ENCODE measurements at places on chromosomes 3 and 15.
A peak's percentile ranks its signal among the peaks of the same experiment; 100 is the strongest.

- DNase-seq = no peak
Observed at GRCh38 chr3:177405191-177405672, 207.9 kb upstream of the TBL1XR1 start.

- DNase-seq = no peak
Observed at GRCh38 chr3:192373586-192373985, 353.8 kb downstream of the FGF12 start.

DNA sequence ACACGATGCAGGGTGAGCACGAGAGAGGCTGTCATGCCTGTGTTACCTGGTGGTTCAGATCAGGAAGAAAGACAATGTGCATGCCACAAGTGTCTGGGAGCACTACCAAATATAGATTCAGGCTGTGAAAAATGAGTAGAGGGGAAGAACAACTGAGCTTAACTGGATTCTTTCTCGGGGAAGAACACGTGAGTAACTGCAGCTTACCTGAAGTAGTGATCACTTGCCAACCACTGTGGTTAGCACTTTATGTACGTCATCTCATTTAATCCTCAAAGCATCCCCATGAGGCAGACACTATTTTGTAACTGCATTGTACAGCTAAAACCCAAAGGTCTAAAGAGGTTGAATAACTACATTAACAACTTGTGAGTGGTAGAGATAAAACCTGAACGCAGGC lies 746.2 kb downstream of the TUSC7 start:
- DNase-seq = no peak

DNA sequence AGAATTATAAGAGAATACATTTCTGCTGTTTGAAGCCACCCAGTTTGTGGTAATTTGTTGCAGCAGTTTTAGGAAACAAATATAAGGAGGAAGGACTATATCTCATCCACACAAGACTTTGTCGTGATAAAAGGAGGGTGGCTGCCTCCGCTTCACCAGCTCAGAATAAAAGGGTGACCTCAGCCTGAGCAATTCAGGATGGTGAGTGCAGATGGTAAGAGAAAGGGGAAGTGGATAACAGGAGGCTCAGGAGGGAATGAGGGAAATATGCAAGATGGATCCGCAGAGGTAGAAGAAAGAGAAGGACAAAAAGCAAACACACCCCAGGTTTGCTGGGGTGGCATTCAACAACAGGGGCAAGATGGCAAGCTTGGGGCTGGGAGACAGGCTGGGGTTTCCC lies 108.1 kb upstream of the TNFAIP8L3 start:
- DNase-seq = no peak

DNA sequence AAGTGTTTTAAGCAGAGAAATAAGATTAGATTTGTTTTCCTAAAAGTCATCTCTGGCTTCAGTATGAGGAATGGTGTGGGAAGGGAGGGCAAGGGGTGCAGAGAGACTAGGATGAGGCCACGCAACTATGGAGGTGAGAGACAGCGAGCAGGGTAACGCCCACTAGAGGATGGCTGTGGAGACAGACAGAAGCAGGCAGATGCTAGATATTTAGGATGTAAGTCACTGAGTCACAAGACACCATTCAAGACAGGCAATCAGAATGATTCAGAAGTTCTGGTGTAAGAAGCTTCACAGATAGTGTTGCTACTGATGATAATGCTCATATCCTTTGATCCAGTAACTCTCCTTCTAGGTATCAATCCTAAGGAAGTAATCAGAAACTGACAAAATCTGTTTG lies 19.1 kb downstream of the HSPBAP1 start:
- DNase-seq = no peak

DNA sequence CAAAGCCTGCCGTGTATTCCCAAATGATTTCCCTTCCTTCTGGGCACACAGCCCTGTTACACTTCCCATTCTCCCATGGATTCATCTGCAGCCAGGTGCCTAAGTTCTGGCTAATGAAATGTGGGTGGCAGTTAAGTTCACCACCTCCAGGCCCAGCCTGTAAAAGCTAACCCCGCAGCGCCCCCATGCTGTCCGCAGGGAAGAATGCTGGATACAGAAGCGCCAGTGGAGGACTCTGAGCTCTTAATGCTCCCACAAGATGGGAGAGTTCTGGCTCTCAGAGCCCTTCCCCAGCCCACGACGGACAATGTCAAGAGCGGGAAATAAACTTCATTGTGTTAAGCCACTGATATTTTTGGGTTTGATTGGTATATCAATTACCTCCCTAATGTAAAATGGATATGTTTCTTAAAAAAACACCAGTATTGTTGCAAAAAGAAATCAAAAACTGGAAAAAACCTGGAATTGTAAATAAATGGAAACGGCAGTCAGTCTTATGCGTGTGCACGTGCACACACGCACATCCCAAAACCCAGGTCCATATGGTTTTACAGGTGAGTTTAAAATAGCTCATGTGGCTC lies 37.7 kb upstream of the FGD5 start:
- DNase-seq = peak; percentile 13

GRCh38 chr3:15333099-15333955 lies 941 bp upstream of the SH3BP5 start:
- no peak for DNase-seq

DNA sequence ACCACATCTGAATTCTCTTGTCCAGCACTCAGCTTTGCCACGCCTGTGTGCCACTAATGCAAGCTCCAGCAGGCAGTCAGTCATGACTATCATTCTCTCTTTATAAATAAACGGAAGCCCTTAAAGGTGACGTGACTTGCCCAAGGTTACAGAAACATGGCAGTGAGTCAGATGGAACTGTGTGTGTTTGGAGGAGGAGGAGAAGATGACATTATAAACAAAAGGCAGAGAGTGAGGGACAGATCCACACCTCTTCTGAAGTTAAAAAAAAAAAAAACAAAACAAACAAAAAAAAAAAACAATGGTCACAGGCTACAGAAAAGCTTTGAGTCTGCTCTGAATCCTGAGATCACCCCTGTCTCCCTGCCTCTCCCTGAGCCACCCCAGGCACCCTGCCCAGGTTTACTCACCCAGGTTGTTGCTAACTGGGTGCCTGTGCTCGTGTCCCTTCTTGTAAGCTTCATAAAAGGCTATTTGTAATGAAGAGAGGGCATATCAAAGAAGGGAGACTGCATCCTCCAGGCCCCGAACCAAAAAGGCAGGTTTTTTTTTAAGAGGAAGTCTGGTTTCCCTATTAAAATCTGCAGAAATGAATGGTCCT lies 119.7 kb upstream of the PHLDB2 start:
- peak; percentile 99 for DNase-seq

- no peak for DNase-seq
Observed at GRCh38 chr3:154152741-154153140, 31.6 kb downstream of the ARHGEF26 start.

GRCh38 chr15:53080484-53080883 lies 290.3 kb upstream of the ONECUT1 start:
- no peak for DNase-seq

- no peak for DNase-seq
Observed at GRCh38 chr15:45180648-45181436, 6.9 kb downstream of the SHF start.

GRCh38 chr3:13414040-13414729 lies 5.9 kb downstream of the NUP210 start:
- no peak for DNase-seq

DNA sequence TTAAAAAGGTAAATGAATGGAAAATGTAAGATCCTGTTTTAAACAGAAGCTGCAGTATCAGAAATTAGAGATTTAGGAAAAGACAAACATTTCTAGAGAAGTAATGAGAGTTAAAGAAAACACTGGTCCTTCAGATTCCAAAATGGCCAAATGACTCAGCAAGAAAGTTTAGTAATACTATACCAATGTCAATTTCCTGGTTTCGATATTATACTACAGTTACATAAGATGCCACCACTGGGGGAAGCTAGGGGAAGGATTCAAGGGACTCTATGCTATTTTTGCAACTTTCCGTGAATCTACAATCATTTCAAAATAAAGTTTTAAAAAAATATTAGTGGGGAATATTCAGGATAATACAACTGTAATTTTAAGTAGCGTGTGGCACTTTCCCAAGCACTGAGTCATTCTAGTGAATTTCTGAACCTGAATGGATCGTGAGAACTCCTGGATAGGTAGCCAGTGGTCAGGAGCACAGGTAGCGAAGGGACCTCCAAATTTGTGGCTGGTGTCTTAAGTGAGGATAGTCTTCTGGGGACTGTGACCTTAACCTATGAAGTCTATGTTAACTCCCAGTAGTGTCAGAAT lies 37.6 kb downstream of the TMCC1 start:
- DNase-seq = peak; percentile 48

GRCh38 chr3:27080258-27080525 lies 289.0 kb downstream of the NEK10 start:
- no peak for DNase-seq

DNA sequence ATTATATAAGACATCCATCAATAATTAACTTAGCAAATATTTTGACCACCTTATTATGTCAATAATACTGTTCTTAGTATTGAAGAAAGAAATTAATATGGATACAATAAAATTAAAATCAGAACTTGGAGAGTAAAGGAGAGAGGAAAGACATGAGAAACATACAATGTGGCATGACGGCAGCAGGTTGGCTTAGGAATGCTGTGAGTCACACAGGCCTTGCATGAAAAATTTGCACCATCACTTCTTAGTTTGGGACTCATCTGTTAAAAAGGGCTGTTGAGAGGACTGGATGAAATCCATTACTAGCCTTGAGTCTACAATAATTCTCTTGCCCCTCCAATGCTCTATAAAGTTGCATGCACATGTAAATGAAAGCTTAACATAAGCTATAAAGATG lies 880.8 kb downstream of the ROBO1 start:
- DNase-seq = no peak

DNA sequence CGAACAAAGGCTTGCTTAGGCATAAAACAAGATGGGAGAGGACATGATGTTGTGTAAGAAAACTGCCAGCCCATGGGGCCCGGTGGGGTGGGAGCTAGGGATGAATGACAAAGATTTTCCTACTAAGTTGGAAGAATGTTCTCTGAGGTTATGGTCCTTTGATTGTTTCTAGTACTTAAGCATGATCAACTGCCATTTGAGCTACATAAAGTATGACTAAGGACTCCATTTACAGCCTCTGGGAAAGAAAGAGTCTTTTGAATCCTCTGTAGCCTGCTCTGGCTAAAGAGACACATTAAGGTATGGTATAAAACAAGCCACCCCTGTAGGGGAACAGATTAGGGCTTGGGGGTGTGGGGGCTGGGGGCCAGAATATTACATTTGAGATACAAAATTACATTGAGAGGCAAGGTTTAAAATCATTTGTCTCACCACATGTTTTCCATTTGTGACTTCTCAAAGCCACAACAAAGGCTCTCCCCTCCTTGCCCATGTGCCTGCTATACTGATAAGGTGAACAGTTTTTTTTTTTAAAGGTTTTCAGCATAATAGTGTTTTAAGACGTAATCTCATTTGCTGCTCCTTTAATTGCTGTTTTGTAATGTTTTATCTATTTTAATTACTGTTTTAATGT lies 323.4 kb downstream of the CHST2 start:
- DNase-seq = no peak

DNA sequence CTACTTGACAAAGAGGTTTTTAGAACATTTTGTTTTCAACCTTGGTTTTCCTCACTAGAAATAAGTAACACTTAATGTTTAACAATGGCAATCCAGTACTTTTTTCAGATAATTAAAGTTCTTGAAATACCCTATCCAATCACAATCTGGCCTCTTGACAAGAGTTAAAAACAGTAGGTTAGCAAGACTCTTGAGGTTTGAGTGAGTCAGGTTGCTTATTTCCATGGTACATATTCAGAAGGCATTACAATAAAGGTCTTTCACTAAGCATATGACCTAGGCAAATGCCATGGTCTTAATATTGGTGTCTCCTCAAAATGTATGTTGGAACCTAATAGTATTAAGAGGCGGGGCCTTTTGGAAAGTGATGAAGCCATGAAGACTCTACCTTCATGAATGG lies 5.6 kb downstream of the SUCNR1 start:
- DNase-seq = no peak

DNA sequence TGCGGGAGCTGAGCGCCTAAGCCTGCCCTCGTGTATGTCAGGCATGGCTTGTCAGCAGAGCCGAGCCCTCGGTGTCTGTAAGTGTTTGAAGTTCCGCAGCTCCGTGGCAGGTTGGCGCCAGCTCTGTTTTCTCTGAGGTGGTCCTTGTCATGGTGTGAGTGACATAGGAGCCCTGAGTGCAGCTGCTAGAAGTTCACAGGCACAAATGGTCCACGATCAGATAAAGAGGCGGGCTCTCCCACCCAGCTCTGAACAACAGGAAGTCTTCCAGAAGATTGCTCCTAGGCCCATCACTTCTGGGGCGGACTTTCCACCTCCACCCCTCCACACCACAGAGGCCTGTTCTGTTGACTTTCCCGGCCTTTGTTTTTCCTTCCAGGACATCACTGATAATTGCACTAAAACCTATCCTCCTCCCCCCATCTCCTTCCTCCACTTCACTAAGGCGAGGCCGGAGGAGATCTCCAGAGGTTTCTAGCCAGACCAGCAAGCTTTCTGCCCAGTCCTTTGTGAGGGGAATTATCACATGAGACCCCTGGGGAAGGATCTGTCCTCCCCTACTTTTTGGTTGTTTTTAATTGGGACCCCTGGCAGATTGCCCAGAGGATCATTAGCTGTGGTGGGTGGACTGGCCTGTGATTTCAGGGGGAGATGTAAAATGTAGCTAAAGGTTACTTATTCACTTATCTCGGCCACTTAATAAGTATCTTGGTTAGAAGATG lies 19.9 kb downstream of the ITPR1 start:
- no peak for DNase-seq

DNA sequence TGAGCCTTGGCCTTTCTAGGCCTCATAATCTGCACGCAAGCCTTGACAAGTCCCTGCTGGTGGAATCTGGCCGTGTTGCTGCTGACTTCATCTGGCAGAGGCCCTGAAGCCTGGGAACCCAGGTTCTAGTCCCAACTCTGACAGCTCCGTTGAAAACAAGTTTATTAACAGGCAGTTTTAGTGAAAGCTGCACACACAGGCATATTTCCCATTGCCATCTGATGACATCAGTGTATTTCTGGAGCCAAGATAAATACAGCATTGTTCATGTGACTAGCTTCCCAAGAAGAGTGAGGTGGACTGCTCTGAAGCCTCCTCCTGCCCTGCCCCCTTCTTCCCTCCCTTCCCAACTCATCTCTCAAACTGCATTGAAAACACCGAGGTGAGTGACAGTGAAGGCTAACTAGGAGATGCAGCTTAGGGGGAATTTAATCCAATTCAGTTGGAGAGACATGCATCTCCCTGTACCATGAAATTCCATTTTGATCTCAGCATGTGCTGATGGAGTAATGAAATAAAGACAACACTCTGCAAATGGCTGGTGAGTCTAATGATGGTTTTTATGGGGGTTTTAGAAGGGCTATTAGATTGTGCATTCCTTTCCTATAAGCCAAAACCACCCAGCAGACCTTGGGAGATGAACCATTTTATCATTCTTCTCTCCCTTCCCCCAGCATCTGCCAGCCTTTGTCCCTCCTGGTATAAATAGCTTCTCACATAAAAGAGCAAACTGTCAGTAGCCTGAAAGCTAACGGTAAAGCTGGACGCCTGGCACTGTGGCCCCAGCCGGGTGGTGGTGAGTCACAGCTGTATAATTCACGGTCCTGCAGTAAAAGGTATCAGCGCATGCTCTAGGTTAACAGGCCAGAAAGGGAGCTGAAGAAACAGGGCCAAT lies 38.0 kb downstream of the PRICKLE2 start:
- peak; percentile 98 for DNase-seq

GRCh38 chr3:121430664-121431215 lies 115.0 kb downstream of the POLQ start:
- DNase-seq = no peak

GRCh38 chr15:81939604-81940440 lies 106.0 kb downstream of the MEX3B start:
- peak; percentile 53 for DNase-seq
